ENCODE measurements at places on chromosomes 2 and 18.
A peak's percentile ranks its signal among the peaks of the same experiment; 100 is the strongest.

GRCh38 chr18:62526098-62527025 lies 3.5 kb downstream of the ZCCHC2 start:
- DNase-seq = peak; percentile 68

DNA sequence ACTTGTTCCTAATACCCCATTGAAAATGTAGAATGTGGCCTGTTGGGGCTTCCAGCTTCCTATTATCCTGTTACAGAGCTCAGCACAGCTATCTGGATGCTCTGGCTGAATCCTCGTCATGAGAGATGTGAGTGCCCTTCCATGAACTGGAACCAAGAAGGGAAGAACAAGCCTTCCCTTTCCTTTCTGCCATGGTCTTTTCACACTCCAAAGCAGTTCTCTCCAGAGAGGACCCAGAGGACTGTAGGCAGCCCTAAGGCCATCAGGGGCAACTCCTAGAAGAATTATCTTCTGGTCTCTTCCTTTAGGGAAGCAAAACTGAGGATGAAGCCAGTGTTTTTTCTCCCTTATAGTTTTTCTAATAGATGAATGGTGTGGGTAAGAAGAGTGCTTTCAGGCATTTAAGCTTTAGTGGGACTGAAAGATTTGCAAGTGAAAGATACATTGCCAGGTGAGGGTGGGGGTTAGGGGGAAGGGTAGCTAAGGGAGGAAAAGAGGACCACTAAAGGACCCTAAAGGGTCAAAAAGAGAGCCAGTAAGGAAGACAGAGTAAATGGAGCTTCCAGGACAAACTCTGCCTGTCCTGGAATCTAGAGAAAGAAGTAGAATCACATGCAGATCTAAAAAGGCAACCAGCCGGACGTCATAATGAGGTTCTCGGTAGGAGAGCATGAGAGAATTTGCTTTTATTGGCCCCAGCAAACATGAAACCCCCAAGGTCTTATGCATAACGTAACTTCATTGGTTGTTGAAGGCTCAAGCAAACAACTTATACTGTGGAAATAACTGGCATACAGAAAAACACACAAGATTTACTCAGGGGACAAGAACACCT lies 12.4 kb upstream of the XPO1 start:
- no peak for DNase-seq

DNA sequence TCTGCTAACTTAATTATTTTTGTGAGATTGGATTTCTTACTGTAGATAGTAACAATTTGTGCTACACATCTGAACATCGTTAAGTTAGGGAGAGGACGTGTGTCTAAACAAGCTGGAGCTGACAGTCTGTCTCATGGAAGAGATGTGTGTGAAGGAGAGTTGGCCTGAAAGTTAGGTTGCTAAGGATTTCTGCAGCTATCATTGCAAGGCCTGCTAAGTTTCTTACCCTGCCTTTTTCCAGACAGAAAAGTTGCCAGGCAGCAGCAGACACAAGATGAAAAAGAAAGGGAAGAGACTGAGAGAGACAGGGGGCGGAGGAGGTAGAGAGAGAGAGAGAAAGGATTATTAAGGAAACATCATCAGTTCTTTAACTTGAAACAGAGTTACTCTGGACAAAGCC lies 4.1 kb upstream of the LRP1B start:
- no peak for DNase-seq

- DNase-seq = no peak
Measured at GRCh38 chr2:8486141-8486540, 195.7 kb upstream of the ID2 start.

- no peak for DNase-seq
Measured at GRCh38 chr18:53534695-53535094, 689.8 kb downstream of the MBD2 start.

DNA sequence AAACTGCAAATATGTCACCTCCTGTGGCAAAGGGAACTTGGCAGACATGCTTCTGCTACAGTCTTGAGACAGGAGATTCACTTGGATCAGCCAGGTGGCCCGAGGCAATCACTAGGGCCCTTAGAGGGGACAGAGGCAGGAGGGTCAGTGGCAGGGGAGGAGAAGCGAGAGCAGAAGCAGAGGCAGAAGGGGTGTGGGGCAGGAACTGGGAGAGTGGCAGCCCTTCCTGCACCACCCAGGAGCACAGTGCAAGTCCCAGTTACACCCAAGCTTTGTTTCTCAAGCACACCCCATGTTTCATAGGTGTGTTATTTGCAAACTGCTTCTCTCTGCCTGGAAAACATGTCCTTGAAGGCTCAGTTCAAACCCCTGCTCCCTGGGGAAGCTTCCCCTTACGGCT lies 309.7 kb upstream of the MYT1L start:
- DNase-seq = no peak

DNA sequence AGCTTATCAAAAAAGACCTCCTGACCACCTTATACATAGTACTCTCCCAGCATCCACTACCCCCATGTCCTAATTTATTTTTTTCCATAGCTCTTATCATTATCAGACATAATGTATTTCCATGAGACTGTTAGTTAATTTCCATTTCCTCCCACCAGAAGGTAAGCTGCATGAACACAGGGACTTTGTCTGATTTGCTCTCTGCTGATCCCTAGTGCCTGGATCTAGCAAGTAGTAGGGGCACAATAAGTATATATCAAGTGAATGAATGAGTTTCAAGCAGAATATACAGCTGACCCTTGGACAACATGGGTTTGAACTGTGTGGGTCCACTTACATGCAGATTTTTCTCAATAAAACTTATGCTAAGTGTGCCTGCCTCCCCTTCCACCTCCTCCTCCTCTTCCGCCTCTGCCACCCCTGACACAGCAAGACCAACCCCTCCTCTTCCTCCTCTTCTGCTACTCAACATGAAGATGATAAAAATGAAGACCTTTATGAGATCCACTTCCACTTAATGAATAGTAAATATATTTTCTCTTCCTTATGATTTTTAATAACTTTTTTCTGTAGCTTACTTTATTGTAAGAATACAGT lies 53.8 kb downstream of the CTAGE1 start:
- DNase-seq = no peak

DNA sequence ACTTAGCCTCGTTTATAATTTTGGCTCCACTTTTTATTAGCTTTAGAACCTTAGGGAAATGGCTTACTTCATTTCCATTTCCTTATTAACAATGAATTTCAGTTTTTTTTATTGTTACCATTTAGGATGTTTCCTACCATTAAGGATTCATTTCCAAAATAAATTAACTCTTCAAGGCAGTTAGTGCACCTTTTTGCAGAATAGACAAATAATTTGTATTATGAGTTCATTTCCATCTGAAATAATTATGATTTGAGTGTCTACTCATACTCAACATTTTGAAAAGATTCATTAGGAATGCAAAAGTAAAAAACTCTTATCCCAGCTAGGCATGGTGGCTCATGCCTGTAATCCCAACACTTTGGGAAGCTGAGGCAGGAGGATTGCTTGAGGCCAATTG lies 186.8 kb upstream of the STON1 start:
- DNase-seq = no peak
